Naive B cell (primary cell): ENCODE measurements at places on chromosomes 4 and X. TPM values are rescaled to one million over a fixed set of nuclear protein-coding genes. Genes with fewer than 3 reads are reported as not detected.
A peak's percentile ranks its signal among the peaks of the same experiment; 100 is the strongest.

DNA sequence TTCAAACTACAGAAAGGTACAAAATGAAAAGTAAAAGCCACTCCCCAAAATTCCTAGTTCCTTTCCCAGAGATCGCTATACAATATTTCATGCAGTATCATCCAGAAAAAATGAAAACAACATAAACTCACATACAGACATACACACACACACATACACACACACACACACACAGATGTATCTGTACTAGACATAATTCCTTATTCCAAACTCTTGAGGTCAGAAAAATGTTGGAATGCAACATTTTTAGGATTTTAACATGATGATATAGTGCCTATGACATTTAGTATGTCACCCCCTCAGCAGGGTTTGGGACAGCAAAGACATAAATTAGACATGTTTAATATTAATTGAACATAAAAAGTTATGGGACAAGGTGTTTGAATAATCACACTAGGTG is 73.4 kb upstream of the LHFPL1 start:
- no peak overlapping the region for H3K4me3 ChIP-seq
- H3K27me3 ChIP-seq: peaks cover 9% of the 10 kb centered on the region
- no peaks in the 10 kb centered on the region for H3K4me1 ChIP-seq
- no peaks in the 10 kb centered on the region for H3K36me3 ChIP-seq
- H3K27ac ChIP-seq: no peak overlapping the region
- DNase-seq: no peak

GRCh38 chrX:9848718-9849479 is 62.7 kb downstream of the SHROOM2 start:
- no peaks in the 10 kb centered on the region for H3K36me3 ChIP-seq
- H3K27me3 ChIP-seq: peaks cover 24% of the 10 kb centered on the region
- no peak overlapping the region for H3K27ac ChIP-seq

GRCh38 chr4:119100655-119101054 is 35.0 kb upstream of the MYOZ2 start:
- H3K27me3 ChIP-seq: peaks cover 16% of the 10 kb centered on the region
- peaks cover 5% of the 10 kb centered on the region for H3K36me3 ChIP-seq
- no peak for DNase-seq

DNA sequence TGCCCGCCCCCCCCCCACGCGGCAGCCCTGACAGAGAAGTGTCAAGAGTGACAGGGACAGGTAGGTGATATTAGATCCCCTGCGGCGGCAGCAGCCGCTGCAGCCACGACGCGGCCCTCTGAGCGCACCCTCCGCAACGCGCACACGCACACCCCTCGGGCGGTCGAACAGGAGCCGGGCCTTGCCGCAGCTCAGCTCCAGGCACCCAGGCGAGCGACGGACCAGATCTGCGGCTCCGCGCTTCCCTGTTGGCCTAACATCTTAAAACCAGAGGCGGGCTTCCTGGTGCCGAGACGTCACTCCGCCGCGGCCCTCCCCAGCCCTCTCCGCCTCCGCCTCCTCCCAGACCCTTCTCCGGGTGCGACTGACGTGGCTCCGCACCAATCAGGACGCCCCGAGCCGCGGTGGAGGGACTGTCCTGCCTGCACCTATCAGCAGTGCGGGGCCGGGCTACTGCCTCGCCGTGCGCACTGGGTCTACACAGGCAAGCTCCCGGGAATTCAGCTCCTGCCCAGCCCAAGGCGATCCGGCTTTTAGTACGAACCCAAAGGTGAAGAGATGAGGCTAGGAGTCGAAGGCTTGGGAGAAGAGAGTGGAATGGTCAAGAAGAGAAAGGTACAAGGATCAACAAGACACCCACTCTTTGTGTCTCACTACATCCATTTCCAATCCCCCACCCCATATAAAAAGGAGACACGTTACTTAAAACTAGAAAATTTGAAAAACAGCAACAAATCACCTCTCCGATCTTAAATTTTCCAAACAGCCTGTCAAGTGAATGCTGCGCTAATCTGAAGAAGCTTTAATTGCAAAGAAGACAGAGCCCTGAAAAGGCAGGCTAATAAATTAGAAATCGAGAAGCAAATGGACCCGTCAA is at the start of gene PITX2:
PITX2 (minus strand) TSS at position 237 of the 877 bp plus-strand sequence. CDS start 617 bp downstream, outside the sequence.
- no peak for DNase-seq
- H3K4me3 ChIP-seq: peak within 1 kb of the TSS; percentile 82

DNA sequence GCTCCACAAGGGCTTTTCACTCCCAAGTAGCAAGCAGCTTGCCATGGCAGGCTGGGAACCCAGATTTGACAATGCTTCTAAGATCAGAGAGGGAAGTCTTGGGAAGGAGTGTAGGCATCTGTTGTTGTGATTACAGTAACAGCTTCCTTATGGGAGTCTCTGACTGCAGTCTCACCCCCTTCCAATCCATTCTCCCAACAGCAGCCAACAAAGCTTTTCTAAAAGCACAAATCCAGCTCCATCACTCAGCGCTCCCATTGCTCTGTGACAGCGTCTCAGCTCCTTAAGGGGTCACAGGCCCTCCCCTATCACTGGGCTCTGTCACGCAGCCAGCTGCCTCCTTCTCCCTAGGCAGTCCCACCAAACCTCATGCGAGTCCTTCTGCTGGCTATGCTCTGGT is 7.1 kb downstream of the IGFBP7 start:
- no peaks in the 10 kb centered on the region for H3K36me3 ChIP-seq
- peaks cover 12% of the 10 kb centered on the region for H3K27me3 ChIP-seq
- DNase-seq: no peak
- no peak overlapping the region for H3K4me3 ChIP-seq
- no peak overlapping the region for H3K27ac ChIP-seq
- H3K4me1 ChIP-seq: no peaks in the 10 kb centered on the region

DNA sequence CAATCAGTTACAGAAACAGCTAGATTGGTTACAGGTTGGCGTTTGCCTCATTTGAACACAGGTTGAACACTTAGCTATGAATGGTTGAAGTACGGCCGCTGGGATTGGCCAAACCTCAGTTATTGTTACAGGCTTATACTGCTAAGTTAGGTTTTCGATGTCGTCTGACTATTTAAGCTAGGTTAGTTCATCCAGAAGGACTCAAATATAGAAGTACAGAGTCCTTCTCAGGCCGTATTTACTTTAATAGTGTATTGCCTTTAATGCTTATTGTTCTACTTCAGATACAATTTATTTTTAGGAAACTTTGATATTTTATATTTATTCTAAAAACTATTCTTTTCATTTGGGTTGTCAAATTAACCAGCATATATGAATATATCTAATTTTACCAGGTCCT is 334.7 kb downstream of the FAT4 start:
- no peaks in the 10 kb centered on the region for H3K27me3 ChIP-seq
- H3K4me3 ChIP-seq: no peak overlapping the region
- H3K27ac ChIP-seq: no peak overlapping the region
- DNase-seq: no peak
- H3K4me1 ChIP-seq: no peaks in the 10 kb centered on the region
- H3K36me3 ChIP-seq: no peaks in the 10 kb centered on the region

DNA sequence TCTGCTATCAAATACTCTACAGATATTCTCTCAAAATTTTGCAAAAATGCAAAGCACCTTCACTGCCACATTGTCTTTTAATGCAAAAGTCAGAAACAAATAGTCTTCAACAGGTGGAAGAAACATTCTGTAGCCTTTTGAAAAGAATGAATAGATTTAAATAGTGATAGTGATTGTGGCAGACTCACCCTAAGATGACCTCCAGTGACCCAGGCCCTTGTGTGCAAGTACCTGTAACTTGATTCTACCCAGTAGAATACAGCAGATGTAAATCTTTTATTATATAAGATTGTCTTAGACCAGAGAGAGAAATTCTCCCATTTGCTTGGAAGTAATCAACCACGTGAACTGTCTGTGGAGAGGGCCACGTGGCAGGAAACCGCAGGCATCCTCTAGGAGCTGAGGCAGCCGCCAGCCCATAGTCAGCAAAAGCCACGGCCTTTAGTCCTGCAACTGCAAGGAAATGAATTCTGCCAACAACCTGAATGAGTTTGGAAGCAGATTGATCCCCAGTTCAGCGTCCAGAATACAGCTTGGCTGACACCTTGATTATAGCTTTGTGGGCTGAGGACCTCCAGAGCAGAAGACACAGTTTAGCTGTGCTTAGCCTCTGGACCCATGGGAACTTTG is 272.5 kb downstream of the ARHGAP10 start:
- no peak overlapping the region for H3K4me3 ChIP-seq
- H3K36me3 ChIP-seq: no peaks in the 10 kb centered on the region
- H3K27me3 ChIP-seq: no peaks in the 10 kb centered on the region
- no peaks in the 10 kb centered on the region for H3K4me1 ChIP-seq

- no peaks in the 10 kb centered on the region for H3K36me3 ChIP-seq
- H3K27ac ChIP-seq: no peak overlapping the region
- H3K4me3 ChIP-seq: no peak overlapping the region
- H3K27me3 ChIP-seq: peaks cover 32% of the 10 kb centered on the region
- no peak for DNase-seq
- H3K4me1 ChIP-seq: no peaks in the 10 kb centered on the region
Observed at GRCh38 chrX:68666580-68666979, 19.1 kb downstream of the STARD8 start.

The UBA1 gene
- 167 TPM for polyA plus RNA-seq

DNA sequence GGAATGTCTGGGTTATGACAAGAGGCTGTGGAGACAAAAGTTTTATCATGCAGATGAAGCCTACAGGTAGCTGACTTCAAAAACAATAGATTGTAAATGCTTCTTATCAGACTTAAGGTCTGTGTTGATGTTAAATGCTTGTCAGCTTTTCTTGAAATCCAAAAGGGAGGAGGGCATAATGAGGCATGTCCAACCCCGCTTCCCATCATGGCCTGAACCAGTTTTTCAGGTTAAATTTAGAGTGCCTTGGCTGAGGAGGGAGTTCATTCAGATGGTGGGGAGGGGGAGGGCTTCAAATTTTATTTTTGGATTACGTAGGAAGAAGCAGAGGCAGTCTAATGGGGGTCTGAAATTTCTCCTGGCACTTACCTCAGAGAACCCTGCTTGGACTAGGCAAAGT is 207.7 kb upstream of the HDX start:
- no peak for DNase-seq
- H3K4me3 ChIP-seq: no peak overlapping the region
- no peaks in the 10 kb centered on the region for H3K27me3 ChIP-seq
- no peaks in the 10 kb centered on the region for H3K36me3 ChIP-seq
- H3K4me1 ChIP-seq: no peaks in the 10 kb centered on the region

The IL1RAPL1 gene
- not detected for polyA plus RNA-seq

GRCh38 chr4:119025420-119025819 is 110.2 kb upstream of the MYOZ2 start:
- H3K27ac ChIP-seq: no peak overlapping the region
- H3K4me1 ChIP-seq: no peaks in the 10 kb centered on the region
- DNase-seq: no peak
- no peaks in the 10 kb centered on the region for H3K36me3 ChIP-seq
- H3K27me3 ChIP-seq: peaks cover 10% of the 10 kb centered on the region

The TLR10 gene
- polyA plus RNA-seq: 180 TPM

GRCh38 chrX:17817251-17817650 is 43.8 kb downstream of the RAI2 start:
- H3K27ac ChIP-seq: peak overlapping the region; percentile 26
- no peak overlapping the region for H3K4me3 ChIP-seq
- H3K36me3 ChIP-seq: no peaks in the 10 kb centered on the region
- H3K4me1 ChIP-seq: no peaks in the 10 kb centered on the region

The KIAA1210 gene
- polyA plus RNA-seq: not detected

- DNase-seq: no peak
- no peaks in the 10 kb centered on the region for H3K4me1 ChIP-seq
- H3K4me3 ChIP-seq: no peak overlapping the region
Observed at GRCh38 chr4:147194114-147194513, 248.4 kb upstream of the TTC29 start.

The GYPB gene
- not detected for polyA plus RNA-seq

The SPANXC gene
- not detected for polyA plus RNA-seq

The BMP3 gene
- 0.86 TPM for polyA plus RNA-seq

The TMEM131L gene
- 73.0 TPM for polyA plus RNA-seq

DNA sequence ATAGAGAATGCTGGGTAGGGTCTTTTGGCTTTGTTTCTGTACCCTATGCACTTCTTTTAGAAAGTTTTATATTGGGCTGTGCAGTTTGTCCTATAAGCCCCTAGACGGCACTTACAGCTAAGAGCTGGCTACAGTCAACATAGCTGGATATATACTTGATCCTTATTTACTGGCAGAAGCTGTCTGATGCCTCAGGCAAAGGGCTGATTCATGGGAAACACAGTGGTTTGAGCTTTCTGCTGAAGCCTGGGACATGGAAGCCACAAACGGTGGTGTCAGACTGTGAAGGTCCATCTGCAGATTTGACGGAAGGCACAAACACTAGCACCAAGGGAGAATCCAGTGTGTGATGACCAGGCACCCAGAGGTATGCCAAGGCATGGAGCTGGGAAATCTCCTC is 608.4 kb downstream of the ANKRD50 start:
- no peaks in the 10 kb centered on the region for H3K36me3 ChIP-seq
- no peak overlapping the region for H3K4me3 ChIP-seq
- no peak overlapping the region for H3K27ac ChIP-seq
- H3K27me3 ChIP-seq: no peaks in the 10 kb centered on the region
- DNase-seq: no peak

DNA sequence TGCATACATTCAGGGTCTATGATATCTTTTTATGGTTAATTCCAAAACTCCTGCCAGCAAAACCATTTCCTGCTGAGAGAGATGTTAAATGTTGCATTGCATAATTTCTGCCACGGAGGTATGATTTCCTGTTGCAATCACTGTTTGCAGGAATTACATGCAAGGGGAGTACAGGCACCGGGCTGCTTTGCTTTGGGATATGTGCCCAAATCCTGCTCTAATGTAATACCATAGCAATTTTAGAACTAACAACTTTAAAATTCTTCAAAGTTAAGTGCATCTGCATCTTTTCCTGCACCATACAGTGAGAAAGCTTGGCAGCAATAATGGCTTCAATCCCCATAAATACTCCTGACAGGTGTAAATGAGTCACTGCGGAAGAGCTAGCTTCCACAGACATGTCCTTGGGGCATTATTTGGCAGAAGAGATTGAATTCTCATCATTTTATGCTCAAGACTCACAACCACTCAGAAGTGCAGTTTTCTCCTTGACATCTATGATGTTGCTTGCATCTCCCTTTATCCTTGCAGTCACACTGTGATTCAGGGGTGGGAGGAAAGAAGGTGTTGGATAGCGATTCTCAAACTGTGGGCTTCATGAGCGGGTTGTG is 29.6 kb downstream of the TRIM2 start:
- H3K36me3 ChIP-seq: no peaks in the 10 kb centered on the region
- H3K27me3 ChIP-seq: peaks cover 22% of the 10 kb centered on the region
- H3K27ac ChIP-seq: no peak overlapping the region
- no peak for DNase-seq
- peaks cover 10% of the 10 kb centered on the region for H3K4me1 ChIP-seq

DNA sequence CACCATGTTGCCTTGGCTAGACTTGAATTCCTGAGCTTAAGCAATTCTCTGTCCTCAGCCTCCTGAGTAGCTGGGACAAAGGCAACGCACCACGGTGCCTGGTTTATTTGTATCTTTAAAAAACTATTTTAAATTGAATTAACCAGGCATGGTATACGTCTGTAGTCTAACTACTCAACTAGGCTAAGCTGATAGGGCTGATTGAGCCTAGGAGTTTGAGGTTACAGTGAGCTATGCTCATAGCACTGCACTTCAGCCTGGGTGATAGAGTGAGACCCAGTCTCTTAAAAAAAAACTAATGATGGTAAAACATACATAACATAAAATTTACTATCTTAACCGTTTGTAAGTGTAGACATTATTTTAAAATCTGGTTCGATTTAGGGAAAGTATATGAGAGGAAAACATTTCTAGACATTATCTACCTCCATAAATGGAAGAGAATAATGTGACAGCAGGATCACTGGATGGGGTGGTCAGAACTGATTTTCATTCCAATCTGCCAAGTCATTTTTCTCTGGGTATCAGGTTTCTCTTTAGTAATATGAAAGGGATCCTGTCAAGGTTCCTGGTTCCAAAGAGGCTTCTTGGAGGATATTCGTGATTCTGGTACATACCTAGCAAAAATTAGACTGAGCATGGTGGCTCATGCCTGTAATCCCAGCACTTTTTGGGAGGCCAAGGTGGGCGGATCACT is 8.7 kb upstream of the ITGB1BP2 start:
- peaks cover 3% of the 10 kb centered on the region for H3K4me1 ChIP-seq
- no peak overlapping the region for H3K27ac ChIP-seq
- H3K27me3 ChIP-seq: no peaks in the 10 kb centered on the region
